ENCODE measurements at places on chromosomes 16 and 17.

DNA sequence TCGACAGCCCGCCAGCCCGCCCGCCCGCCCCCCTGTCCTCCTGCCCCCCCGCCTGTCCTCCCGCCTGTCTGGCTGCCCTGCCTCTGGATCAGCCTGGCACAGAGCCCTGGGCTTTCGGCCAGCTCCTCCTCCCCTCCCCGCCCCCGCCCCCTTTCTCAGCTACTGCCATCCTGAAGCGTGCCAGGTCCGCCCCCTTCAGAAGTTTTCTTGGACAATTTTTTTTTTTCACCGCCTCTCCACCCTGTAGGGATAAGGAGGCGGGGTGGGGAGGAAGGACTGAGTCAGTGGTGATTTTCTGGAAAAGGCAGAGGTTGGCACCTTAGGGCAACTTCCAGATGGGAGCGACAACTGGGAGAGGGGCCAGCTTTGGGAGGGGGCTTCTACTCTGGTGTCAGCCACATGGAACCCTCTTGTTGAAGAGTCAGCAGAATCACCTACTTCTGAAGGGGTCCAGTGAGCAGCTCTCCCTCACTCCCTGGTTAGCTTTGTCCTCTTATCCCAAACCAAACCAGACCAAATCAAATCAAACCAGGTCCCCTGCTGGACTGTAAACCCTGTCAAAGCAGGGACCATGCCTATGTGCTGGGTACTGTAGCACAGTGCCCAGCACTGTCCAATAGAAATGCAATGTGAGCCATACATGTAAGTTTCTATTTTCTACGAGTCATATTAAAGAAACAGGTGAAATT, 19.7 kb downstream of the IGF2BP1 start:
- DNase-seq = no peak

GRCh38 chr16:71738855-71739254, 14.4 kb upstream of the PHLPP2 start:
- DNase-seq = no peak

- no peak for DNase-seq
These were observed 53.6 kb upstream of the TBX2 start for GRCh38 chr17:61345825-61346666.

- no peak for DNase-seq
These were observed 18.8 kb downstream of the POLR3K start for GRCh38 chr16:34648-34987.

GRCh38 chr16:12417815-12418211, 385.9 kb downstream of the CPPED1 start:
- DNase-seq = no peak

DNA sequence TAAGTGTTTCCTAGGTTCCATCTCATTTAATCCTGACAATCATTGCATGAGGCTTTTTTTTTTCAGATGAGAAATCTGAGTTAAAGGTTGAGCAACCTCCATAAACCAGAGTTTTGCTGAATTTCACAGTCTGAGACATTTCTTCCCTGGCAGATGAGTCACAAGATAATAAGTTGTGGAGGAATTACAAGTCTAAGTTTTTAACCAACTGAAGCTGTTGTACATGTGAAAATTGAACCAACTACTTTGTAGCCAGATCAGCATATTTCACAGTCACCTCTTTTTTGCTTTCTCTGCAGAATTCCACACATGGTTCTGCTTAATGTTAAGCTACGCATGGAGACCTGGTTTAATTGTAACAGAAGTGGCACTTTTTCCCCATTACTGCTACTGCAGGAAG, 765.6 kb downstream of the CDH11 start:
- DNase-seq = no peak

DNA sequence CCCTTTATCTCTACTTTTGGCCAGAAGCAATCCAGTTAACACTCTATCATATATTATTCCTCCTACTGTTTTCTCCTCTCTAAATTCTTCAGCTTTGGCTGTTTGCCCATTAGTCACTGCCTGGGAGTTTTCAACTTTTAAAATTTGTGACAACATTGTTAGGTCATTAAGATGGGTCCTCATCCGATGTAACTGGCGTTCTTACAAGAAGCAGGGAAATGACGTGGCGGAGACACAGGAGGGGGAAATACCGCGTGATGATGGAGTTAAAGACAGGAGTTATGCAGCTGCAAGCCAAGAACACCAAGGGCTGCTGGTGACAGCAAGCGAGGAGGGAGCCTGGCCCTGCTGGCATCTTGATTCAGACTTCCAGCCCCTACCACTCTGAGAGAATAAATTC, 34.8 kb upstream of the CPHXL start:
- no peak for DNase-seq

DNA sequence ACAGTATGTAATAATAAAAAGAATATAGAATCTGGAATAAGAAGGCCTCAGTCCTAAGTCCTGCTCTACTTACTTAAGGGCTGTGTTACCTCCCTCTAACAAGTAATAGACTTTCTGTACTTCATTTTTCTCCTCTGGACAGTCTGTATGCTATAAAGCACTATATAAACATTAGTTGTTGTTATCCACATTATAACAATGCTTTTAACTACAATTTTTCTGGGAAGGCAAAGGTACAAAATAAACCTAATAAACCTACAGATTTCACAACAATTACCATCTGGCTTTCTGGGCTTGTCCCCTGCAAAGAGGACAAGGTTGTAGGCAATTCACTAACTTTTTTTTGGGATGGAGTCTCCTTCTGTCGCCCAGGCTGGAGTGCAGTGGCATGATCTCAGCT, 32.7 kb downstream of the RFFL start:
- DNase-seq = no peak

DNA sequence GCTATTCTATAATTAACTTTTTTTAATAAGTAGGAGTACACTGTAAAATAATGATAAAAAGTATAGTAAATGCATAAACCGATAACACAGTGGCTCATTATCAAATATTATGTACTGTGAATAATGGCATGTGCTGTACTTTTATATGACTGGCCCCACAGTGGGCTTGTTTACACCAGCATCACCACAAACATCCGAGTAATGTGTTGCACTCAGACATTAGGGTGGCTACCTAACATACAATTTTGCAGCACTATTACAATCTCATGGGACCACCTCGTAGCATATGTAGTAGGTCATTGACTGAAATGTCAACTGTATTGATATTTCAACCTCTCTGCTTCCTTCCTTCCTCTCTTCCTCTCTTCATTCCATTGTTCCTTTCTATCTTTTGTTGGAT, 51.7 kb downstream of the TBX4 start:
- DNase-seq = no peak

DNA sequence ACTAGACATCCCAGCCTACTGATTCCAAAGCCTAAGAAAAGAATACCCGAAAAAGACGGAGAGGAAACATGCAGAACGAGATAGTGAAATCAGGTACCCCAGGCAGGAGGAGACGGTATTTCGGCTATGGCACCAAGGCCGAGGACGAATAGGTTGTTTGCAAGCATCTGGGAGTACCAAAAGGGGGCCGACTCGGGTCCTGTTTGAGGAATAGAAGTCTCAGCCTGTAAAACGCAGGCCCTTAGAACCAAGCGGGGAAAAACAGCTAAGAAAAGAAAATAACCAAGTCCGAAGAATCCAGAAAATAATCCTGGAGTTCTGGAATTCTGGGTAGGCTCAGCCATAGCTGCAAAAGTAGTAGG, 537 bp downstream of the SLC35B1 start:
- no peak for DNase-seq

- DNase-seq = no peak
These were observed 6.6 kb downstream of the DHODH start for GRCh38 chr16:72015124-72015523.

GRCh38 chr17:76499267-76499667, 2.0 kb downstream of the RHBDF2 start:
- DNase-seq = no peak
